CD4-positive, CD25-positive, alpha-beta regulatory T cell (primary cell): ENCODE measurements at places on chromosomes 12 and 14.

DNA sequence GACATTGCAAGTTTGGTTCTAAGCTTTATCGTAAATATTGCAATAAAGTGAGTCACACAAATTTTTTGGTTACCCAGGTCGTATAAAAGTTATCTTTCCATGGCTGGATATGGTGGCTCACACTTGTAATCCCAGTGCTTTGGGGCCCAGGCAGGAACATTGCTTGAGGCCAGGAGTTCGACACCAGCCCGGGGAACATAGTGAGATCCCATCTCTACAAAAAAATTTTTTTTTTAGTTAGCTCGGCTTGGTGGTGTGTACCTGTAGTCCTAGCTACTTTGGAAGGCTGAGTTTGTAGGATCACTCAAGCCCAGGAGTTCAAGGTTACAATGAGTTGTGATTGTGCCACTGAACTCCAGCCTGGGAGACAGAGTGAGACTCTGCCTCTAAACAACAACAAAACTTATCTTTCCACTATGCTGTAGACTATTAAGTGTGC lies 24.4 kb downstream of the PRORP start:
- no peak for DNase-seq

GRCh38 chr12:103858953-103859601 lies 18.0 kb upstream of the NT5DC3 start:
- DNase-seq = no peak

DNA sequence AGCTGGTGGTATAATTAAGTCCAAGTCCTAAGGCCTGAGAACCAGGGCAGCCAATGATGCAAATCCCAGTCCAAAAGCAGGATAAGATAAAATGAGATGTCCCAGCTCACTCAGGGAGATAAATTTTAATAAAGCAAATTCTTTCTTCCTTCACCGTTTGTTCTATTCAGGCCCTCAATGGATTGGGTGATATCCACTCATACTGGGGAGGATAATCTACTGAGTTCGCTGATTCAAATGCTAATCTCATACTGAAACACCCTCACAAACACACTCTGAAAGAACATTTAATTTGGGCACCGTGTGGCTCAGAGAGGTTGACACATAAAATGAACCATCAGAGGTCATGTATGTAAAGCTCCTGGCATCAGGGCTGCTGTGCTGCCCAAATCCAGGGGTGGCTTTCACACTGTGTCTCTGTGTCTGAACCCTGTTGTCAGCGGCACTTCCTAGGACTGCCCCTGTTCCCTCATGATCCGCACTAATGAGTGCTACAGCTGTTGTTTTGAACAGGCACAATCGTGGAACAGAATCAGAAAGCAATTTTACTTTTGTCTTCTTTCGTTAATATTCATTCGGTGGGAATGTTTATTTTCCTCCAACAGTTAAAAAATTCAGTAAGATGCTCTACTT lies 428.5 kb upstream of the FBXO33 start:
- no peak for DNase-seq

GRCh38 chr12:51829011-51829481 lies 19.5 kb downstream of the FIGNL2 start:
- no peak for DNase-seq

GRCh38 chr14:58560208-58560607 lies 77.6 kb upstream of the DACT1 start:
- no peak for DNase-seq

DNA sequence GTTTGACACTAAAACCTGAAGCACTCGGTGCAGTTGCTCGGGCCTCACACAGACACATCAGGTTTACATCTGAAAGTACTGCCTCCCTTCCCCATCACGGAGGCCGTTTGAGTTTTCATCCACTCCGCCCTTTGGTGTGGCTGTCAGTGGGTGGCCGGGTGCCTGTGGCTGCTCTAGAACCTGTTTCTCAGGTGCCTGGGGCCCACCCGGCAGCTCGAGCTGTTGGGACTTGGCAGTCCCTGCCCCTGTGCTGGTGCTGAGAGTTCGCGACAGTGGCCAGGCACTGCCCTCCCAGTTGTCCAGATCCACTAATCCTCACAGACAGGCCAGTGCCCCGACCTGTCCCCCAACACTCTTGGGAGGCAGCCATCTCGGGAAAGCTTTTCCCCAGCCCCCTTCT lies 22.4 kb downstream of the XRCC3 start:
- DNase-seq = no peak

- no peak for DNase-seq
These were observed 47.4 kb upstream of the SRSF5 start for GRCh38 chr14:69719501-69719951.

- DNase-seq = no peak
These were observed 74.2 kb upstream of the BDKRB2 start for GRCh38 chr14:96130391-96130790.

DNA sequence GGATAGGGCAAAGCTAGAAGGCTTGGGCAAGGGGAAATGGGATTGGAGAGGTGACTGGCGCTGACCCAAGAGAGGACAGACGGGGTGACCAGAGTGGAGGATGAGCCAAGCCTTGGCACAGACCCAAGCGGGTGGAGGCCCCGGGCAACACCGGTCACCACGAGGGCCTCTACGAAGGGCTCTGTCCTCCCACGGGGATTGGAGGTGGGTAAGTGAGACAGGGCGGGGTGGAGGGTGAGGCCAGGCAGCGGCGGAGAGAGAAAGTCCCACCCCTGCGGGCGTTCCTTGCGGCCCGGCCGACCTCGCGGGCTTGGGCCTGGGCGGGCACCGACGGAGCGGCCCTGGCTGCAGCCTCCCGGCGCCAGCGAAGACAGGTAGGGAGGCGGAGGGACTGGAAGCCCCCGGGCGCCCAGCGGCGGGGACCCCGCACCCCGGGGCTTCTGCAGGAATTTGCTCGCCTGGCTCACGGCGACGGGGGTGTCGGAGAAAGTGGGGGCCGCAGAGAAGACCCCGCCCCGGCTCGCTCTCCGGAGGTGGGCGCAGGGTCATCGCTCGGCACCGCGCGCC lies at the start of gene PAPLN:
Gene PAPLN (plus strand): TSS at position 288 of the 567 bp plus-strand sequence. CDS start 2,273 bp downstream, outside the sequence.
- DNase-seq = no peak

DNA sequence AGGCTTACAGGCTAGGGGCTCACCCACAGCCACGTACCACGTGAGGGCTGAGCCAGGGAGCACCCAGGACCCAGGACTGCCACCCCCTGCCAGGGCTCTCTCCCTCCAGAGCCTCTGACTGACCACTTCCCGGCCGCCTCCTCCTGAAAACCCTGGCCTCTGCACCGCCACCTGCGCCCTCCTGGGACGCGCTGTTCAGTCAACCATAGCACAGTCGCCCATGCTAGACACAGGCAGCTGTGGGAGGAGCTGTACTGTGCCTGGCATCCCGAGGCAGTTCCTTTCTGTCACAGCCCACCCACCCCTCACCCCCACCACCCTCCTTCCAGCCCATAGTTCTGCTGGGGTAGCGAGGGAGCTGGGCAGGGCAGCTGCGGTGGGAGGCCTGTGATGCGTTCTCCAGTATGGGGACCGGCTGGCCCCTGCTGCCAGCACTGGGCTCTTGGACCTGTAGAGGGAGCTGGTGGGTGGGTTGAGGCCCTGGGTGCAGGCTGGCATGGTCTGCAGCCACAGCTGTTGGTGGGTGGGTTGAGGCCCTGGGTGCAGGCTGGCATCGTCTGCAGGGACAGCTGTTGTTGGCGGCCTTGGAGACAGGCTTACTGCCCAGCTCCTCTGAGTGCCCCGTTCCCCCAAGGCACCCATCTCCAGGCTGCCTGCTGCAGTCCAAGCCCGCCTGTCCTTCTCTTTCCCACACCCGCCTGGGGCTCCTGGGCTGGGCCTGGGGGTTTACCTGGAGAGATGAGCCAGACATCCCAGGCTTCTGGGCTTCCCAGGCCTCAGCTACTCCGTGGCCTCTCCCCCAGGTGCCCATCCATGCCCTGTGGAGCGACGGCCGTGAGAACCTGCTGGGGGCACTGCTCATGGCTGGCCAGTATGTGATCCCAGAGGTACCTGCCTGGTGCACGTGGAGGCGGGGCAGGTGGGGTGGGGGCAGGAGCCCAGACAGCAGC lies 11.5 kb downstream of the ASPG start:
- no peak for DNase-seq

DNA sequence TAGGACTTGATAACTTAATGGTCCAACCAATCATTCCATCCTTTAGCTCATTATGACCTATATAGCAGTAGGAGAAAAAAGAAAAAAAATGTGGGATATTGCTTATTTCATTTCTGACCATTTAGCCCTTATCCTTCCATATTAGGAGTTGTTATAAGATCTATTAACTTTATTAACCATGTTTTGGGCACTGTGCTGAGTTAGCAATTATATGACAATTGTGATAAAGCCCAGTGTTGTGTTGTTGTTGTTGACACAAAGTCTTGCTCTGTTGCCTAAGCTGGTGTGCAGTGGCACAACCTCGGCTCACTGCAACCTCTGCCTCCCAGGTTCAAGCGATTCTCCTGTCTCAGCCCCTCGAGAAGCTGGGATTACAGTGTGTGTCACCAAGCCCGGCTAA lies 569.7 kb upstream of the FOXG1 start:
- no peak for DNase-seq

GRCh38 chr12:62793256-62794217 lies 141.4 kb downstream of the PPM1H start:
- peak; percentile 67 for DNase-seq

GRCh38 chr12:46451276-46452021 lies 78.9 kb upstream of the SLC38A2 start:
- DNase-seq = no peak

DNA sequence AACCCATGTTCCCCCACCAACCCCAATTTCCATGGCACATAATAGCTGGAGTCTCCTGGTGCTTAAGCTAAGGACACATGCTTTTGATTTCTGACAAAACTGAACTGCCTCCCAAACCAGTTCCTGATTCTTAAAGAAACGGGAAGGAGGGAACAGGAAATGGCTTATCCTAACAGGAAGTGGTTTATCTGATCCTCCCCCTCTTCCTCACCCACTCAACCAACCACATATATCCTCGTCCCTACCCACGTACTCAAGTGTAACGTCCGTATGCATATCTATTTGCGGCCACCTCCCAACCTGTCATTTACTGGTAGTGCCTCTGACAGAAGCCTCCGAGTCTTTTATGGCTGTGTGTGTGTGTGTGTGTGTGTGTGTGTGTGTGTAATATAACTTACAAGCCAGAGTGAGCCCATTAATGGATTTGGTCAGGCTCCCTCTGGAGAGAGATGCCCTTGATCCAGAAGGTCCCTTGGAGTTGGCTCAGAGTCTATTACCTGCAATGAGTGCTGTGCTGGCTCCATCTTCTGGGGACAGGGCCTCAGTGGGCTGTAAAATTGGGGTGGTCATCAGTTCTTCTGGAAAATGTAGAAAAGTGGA lies 7.7 kb downstream of the DAZAP2 start:
- no peak for DNase-seq

DNA sequence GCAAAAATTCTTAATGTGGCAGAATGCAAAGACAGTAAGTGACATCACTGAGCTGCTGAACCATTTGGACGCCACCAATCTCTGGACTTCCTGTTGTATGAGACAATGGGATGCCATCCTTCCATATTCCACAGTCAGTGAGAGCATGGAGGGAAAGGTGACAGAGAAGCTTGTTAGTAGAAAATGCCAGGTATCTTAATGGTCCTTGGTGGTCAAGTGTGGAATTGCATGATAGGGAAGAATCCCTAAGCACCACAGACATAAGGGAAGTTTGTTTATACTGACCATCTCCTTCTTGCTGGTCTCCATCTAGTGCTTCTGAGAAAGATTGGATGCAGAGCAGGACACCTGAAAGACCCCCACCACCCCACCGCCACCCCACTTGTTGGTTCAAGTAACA lies 1410.0 kb upstream of the TMEM132C start:
- DNase-seq = no peak

DNA sequence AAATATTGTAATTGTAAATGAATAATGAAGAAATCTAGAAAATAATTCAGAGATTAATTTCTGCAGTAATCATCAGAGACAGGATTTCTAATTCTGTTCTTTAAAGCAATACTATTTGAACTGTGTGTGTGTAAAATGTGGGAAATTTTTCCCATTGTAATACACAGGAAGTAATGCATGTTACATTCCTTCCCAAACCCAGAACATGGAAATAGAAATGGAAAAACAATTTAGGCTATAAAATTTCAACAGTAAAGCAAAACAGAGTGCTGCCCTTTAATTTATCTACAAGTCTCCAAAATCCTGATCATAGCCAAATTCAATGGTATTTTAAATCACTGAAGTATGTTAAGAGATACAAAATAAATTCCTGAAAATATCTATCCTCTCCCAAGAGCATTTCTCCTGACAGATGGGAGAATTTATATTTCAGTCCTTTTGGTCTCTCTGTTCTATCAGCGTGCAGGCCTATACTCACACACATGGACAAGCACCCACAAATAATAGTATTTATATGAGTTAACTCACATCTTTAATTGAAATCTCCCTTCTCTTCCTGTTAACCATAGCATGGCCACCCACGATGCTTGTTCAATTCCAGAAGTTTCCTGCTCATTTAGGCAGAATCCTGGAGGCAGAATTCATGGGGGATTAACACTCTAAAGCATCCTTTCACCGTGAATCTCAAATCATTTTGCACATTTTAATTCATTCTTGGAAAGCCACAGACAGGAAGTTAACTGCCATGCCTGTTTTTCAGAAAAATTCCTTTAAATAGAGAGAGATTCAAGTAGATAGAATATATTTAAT lies 1465.4 kb upstream of the FLRT2 start:
- DNase-seq = no peak

GRCh38 chr12:57765003-57765697 lies 1.7 kb downstream of the CYP27B1 start:
- no peak for DNase-seq

DNA sequence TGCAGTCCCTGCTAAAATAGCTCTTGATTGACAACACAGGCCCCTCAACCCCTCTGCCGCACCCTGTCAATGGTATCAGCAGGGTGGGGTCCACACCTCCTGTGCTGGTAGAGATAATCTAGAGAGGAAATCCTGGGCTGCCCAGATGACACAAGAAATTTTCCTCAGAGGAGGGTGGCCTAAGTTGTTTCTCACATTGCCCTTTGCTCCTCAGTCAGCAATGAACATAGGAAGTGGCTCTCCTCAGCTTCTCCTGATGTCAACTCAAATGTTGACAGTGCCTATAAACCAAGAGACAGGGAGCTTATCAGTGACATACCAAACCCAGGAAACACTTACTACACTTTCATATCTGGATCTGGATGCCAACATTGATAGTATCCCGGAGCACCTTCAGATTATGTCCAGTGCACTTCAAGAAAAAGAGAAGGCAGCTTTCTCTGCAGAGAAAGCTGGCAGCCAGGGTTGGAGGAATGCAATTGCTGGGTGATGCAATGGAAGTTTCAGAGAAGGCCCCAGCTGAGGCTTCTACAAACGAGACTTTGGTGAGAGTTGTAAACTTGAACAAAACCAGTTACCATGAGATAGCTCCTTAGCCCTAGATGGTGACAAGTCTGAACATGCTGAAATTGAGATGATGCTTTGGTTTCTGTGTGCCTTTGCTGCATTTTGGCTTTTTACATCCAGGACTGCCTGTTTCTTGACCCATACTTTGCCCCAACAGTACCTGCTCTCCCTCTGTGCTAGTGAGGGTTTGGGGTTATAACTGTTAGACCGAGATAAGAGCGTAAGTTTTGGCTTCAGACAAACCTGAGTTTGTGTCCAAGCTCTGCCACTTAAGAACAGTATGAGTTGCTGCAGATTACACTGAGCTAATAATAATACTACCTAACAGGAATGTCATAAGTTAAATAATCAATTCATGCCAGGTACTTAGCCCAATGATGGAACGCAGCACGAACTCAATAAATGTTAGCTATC lies 183.5 kb downstream of the NUAK1 start:
- no peak for DNase-seq
